Purkinje cell (primary cell): ENCODE measurements at places on chromosomes 11 and 22. TPM values are rescaled to one million over a fixed set of nuclear protein-coding genes. Genes with fewer than 3 reads are reported as not detected.

The SHISAL1 gene
- polyA plus RNA-seq, result 0.07 and 2.0 TPM in 2 replicates

The HORMAD2 gene
- 1.3 TPM in 1 of 2 replicates, not detected in the other for polyA plus RNA-seq

The PHF5A gene
- 1.5 and 9.5 TPM in 2 replicates for polyA plus RNA-seq

The RIMBP3B gene
- polyA plus RNA-seq, result 0.07 and 0.15 TPM in 2 replicates

The LRRC55 gene
- 0.07 TPM in 1 of 2 replicates, not detected in the other for polyA plus RNA-seq

The HTR3A gene
- polyA plus RNA-seq, result not detected in 2 replicates

The PKNOX2 gene
- 0.36 and 2.1 TPM in 2 replicates for polyA plus RNA-seq

The C2CD3 gene
- 5.3 and 6.6 TPM in 2 replicates for polyA plus RNA-seq

The GSTT2B gene
- polyA plus RNA-seq, result 5.1 TPM in 1 of 2 replicates, not detected in the other

The BLID gene
- polyA plus RNA-seq, result not detected in 2 replicates

The USP2 gene
- polyA plus RNA-seq, result 7.3 and 11.7 TPM in 2 replicates

The FBXO7 gene
- 35.0 and 42.4 TPM in 2 replicates for polyA plus RNA-seq

The PIWIL4 gene
- polyA plus RNA-seq, result 0.34 TPM in 1 of 2 replicates, not detected in the other

The PLAAT3 gene
- polyA plus RNA-seq, result 6.3 and 13.5 TPM in 2 replicates

The CRYBB2 gene
- 0.63 and 0.83 TPM in 2 replicates for polyA plus RNA-seq
